ENCODE measurements at places on chromosomes 3 and 15.

DNA sequence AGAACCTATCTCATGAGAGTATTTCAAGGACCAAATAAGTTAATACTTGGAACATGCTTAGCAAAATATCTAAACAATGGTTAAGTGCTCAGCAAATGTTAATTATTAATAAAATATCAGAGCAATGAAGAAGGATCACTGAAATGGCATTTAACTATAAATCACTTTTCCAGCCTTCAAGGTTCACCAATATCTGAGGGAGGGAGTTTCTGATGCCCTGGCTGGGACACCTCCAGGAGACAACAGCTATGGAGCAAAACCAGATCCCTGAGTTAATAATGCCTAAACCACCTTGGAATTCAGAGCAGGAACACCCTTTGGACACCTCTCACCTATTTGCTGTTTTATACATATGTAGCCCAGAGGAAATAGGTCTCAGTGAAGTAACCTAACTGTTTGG, 6.4 kb upstream of the FAM174B start:
- DNase-seq: no peak

DNA sequence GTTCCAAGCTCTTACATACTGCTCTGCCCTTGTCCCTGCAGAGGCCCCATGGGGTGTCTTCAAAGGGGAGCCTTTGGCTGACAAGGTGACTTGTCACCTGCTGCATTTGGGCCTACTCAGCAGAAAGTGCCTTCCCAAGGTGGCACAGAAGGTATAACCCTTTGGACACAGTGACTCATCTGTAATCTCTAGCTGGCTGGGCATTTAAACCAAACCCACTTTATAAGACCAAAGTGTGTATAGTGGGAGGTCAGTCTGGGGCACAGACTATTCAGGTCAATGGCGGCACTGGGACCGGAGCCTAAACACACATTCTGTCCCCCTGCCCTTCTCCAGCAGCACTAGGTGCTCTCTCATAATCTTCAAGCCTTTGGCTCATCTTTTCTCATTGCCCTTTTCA, 35.1 kb downstream of the GJD2 start:
- DNase-seq: no peak

GRCh38 chr3:1087066-1087560, 5.7 kb upstream of the CNTN6 start:
- no peak for DNase-seq

GRCh38 chr3:69896095-69896494, 103.4 kb upstream of the SAMMSON start:
- no peak for DNase-seq

Data from CD4-positive, alpha-beta T cell (primary cell).